Tibial nerve (tissue), 4 donors: ENCODE measurements at places on chromosomes 3 and 15. TPM values are rescaled to one million over a fixed set of nuclear protein-coding genes. Genes with fewer than 3 reads are reported as not detected.

The RAB43 gene
- total RNA-seq = 13.2 TPM

The GP5 gene
- not detected for total RNA-seq

The MITF gene
- total RNA-seq = 26.9 TPM

The MGLL gene
- total RNA-seq = 96.6 TPM

The IL5RA gene
- total RNA-seq = 0.59 TPM

The C3orf85 gene
- not detected for total RNA-seq

The CRYGS gene
- total RNA-seq = 3.1 TPM

The ROBO2 gene
- 3.3 TPM for total RNA-seq

The ST3GAL6 gene
- 9.2 TPM for total RNA-seq

The RPSA gene
- 793 TPM for total RNA-seq

The NR1I2 gene
- not detected for total RNA-seq

The CCDC14 gene
- 31.5 TPM for total RNA-seq

The POLQ gene
- total RNA-seq = under 0.01 TPM

The CIP2A gene
- 5.4 TPM for total RNA-seq

The DPPA2 gene
- total RNA-seq = not detected

The ABCC5 gene
- total RNA-seq = 61.2 TPM

The AGBL1 gene
- 0.21 TPM for total RNA-seq

The FRMD5 gene
- total RNA-seq = 5.4 TPM

The TMEM207 gene
- not detected for total RNA-seq

The HRG gene
- not detected for total RNA-seq

The GOLGA8M gene
- 6.6 TPM for total RNA-seq
